D341Med (cell line): ENCODE measurements at places on chromosomes 11 and 22.

DNA sequence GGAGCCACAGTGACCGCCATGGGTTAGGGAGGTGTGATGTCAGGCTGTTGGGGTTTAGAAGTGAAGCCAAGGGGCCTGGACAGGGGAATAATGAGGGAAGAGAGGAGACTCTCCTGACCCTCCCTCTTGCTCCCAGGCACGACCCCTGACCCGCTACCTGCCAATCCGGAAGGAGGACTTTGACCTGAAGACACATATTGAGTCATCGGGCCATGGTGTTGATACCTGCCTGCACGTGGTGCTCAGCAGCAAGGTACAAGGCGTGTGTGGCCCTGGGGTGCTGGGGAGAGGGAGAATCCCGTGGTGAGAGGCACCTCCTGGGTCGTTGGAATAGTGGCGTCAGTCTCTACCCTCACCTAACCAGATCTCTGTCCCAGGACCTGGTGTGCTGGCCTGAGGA is 29.5 kb downstream of the TREH start:
- no peak for DNase-seq

DNA sequence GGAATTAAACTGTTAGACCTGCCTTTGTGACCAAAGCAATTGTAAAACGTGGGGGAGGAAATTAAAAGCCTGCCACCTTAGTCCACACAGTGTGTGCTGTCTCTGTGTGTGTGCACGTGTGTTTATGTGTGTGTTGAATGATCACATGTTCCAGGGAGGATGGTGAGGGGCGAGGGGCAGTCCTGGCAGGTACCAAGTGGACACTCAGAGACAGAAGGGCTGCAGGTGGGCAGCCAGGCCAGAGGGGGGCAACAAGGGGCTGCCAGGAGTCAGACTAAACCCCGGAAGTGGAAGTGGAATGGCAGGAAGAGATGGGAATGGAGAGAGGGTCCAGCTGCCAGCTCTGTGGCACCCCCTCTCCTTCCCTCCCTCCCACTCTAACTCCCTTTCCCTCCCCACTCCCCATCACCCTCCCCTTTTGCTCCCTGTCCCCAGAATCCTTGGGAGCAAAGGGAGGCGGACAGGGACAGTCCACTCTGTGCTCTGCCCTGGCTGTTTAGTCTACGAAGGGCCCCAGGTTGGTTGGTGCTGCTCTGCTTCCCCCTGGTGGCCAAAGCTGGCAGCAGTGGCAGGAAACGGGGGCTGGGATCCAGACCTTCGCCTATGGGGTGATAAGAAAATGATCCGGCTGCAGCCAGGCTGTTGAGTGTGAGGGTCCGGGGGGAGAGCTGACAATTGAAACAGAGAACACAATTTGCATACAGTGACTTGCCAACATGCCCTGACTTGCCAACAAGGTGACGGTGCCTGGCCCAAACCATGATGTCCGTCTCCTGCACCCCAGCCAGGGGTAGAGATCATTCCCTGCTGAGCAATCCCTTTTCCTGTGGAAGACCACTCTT is 24.4 kb downstream of the P2RY2 start:
- DNase-seq: peak; percentile 88

DNA sequence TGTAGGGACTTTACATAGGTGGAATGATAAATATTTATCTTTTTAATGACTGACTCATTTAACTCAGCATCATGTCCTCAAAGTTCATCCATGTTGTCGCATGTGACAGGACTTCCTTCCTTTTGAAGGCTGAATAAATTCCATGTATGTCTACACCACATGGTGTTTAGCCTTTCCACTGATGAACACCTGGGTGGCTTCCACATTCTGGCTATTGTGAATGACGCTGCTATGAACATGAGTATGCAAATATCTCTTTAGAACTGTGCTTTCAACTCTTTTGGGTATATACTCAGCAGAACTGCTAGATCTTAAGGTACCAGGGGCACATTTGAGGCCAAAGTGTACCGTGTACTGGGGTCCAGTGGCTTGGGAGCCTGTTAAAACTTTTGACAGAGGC is 24.1 kb downstream of the LARGE1 start:
- DNase-seq: no peak

DNA sequence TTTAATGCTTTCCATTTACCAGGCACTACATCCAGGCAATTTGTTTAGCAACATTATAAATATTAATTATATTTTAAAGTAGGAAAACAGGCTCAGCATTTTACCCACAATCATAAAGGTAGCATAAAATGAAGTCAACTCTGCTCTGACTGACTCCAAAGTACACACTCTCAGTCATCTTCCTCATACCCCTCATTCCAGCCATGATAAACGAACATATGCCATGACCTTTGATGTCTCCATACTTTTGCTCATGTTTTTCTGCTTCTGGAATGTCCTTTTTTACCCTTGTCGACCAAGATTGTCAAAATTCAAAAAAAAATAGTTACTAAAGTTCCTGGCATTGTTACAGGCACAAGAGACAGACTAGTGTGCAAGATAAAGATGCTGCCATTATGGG is 77.7 kb upstream of the SOX6 start:
- DNase-seq: no peak
